GM12892 (cell line): ENCODE measurements at places on chromosomes 4 and X.

DNA sequence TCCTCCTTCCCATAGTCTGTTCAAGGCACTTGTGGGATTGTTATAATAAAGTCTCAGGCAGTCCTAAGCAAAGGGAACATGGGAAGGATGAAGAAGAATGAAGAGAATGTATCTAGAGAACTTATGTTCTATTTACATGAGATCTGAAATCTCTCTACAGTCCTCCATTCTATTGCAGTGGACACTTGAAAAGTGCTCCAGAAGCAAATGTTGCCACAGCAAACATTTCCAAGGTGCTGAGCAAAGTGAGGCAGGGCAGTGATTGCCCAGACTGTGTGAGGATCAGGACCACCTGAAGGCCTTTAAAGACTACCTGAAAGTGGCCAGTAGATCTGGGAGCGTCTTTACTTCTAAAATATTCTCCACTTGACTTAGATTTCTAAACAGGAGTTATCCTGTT lies 203.5 kb downstream of the RBM46 start:
- no peak for DNase-seq

DNA sequence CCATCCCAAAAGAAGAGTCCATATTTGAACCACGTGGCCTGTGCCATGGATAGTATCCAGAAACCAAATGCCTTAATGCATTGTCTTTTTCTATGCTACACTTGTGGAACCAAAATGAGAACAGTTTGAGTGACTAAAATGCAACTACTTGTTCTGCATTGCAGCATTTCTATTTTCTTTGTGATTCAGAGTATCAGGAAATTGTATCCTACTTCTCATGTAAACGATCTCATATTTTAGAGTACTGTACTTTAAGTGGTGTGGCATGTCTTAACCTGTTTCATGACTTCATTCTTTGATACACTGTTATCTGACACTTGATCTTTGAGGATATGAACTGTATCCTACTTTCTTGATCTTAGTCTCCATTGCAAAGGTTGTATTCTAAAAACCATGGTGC lies 167.2 kb upstream of the WDR1 start:
- DNase-seq = no peak

DNA sequence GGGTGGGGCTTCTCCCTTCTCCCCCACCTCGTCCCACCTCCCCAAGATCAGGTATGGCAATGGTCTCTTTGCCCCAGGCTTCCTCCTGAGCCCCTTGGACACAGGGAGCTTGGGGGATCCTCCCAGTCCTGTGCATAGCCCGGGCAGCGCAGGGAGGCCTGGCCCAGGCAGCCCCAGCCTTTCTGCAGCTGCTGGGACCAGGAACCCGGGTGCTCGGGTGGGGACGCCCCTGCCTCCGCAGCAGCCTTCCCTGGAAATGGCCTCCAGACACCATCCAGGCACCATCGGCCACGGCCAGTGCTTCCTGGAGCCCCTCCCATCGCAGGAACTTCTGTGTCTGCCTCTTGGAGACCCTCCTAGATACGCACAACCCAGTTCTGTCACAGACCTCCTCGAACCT lies 5.9 kb upstream of the MXD4 start:
- no peak for DNase-seq

DNA sequence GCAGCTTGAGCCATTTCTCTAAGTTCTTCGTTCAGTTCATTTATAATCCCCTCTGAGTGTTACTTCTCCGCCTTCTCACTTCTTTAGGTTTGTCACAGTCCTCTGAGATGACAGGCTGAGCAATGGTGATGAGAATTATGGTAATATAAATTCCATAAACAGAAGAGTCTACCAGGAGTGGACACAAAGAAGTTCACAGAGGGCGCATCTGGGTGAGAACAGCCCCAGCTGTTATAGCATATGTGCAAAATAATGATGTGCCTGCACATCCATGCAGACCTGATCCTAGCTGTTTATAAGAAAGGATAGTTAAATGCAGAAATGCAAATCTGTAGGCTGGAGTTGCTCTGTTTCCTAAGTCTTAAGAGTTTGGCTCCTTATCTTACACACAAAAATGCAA lies 377.5 kb downstream of the KCNIP4 start:
- no peak for DNase-seq
